ENCODE measurements at places on chromosomes 4 and X.

DNA sequence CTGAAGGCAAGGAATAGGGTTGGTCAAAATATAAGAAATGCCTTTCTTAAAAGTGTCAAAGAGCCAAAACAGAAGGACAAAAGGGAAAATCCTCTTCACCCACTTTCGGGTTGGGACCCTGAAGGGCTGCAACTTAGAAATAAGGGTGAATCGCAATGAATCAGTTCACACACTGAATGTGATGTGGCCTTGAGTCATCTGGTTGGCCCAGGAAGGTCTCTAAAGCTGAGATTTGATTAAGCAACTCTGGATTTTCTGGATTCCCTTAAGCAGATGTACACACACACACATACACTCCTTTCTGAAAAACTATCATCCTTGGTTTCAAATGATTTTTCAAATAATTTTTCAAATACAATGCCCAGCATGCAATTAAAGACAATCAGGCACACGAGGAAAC, 13.1 kb downstream of the TAB3 start:
- DNase-seq: peak; percentile 3

DNA sequence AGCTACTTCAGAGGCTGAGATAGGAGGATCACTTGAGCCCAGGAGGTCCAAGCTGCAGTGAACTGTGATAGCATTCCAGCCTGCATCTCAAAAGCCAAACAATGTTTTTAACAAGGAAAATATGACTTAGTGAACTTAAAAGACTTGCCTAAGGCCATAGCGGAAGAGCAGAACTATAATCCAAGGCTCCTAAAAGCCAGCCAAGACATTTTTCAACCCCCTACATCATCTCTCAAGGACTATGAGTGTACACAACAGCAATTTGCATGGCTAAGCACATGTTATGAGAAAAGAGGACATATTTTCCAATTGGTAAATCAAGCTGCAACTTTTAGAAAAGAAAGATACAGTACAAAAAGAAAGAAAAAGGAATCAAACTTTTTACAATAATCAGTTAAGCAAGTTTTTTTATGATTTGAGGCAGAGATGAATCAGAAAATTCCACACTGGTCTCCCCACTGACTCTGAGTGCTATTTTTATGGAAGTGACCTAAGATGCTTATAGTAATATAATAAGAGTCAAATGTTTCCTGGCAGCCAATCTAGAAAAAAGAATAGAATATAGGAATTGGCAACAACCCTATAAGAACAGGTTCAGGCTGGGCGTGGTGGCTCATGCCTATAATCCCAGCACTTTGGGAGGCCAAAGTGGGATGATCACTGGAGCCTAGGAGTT, 9.8 kb upstream of the ACOT9 start:
- no peak for DNase-seq

DNA sequence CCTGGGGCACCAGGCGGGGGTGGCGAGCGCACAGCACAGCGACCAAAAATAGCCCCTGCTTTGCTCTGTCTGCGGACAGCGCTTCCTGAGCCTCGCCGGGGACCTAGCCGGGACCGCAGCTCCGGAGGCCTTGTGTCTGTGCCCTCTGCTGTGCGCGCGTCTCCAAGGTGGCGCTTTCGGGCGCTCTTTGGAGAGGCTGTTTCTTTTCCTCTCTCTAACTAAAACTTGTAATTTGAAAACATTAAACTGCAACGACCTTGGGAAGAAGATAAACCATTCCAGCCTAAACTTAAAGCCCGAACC, 3.4 kb downstream of the ARX start:
- no peak for DNase-seq

GRCh38 chrX:48713847-48714246, 17.3 kb downstream of the SUV39H1 start:
- no peak for DNase-seq

- no peak for DNase-seq
These were observed 162.8 kb downstream of the ARHGAP24 start for GRCh38 chr4:85637778-85638177.

DNA sequence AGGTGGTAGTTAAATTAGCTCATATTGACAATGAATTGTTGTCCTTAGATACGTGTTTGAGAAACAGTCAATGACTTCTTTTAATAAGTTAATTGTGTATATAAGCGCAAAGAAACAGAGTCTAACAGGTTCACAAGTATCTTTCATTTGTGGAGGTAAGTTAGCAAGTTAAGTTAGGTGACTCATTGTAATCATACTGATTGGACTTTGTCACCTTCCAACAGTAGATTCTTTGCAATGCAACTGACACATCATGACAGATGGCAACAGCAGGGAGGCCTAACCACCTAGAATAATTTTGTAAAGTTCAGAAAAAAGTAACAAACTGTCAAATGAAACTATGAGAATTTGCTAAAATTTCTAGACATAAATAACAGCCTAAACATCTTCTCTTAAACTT, 207.6 kb upstream of the PITX2 start:
- DNase-seq: no peak

GRCh38 chr4:19831644-19832285, 419.9 kb upstream of the SLIT2 start:
- DNase-seq: no peak

DNA sequence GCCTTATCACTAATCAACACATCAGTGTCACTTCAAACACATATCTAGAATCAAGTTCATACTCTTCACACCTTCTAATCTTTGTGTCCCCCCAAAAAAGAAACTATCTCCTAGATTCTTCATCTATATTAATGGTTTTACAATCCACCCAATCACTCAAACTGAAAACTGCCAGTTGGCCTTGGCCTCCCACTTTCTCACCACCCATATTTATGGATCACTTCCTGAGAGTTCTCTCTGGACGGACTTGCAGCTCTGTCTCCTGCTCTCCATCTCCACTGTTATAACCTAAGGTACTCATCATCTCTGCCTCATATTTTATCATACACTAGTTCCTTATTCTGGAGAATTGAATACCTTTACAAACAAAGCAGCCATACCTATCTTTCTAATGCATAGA, 106.1 kb upstream of the ATOH1 start:
- no peak for DNase-seq

DNA sequence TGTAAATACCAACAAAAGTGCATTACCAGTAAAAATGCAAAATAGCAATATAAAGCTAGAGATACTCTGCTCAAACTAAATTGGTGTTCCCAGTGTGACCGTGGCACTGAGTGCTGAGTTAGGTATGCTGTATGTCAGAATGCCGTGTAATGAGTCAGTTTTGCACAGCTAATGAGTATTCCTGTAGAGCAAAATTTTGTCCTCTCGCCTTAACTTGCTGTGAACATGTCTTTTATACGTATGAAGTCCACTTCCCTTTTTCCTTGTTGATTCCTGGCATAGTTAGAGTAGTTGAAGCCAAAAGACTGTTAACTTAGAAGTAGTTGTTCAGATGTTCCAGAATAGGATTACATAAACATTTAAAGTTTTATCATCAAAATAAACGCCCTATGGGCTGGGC, 11.5 kb downstream of the DCLK2 start:
- no peak for DNase-seq

DNA sequence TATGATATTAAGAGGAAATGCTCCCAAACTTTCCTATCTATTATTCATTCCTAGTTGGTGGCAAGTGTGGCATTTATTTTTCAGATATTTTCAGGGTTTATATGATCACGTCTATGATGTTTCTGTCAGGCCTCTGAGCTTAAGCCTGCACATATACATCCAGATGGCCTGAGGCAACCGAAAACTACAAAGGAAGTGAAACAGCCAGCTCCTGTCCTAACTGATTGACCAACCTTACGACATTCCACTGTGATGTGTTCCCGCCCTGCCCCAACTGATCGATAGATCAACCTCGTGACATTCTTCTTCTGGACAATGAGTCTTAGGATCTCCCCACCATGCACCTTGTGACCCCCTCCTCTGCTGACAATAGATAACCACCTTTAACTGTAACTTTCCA, 67.6 kb upstream of the CTSO start:
- DNase-seq: no peak

GRCh38 chr4:42653626-42654560, 3.0 kb downstream of the ATP8A1 start:
- DNase-seq: no peak

DNA sequence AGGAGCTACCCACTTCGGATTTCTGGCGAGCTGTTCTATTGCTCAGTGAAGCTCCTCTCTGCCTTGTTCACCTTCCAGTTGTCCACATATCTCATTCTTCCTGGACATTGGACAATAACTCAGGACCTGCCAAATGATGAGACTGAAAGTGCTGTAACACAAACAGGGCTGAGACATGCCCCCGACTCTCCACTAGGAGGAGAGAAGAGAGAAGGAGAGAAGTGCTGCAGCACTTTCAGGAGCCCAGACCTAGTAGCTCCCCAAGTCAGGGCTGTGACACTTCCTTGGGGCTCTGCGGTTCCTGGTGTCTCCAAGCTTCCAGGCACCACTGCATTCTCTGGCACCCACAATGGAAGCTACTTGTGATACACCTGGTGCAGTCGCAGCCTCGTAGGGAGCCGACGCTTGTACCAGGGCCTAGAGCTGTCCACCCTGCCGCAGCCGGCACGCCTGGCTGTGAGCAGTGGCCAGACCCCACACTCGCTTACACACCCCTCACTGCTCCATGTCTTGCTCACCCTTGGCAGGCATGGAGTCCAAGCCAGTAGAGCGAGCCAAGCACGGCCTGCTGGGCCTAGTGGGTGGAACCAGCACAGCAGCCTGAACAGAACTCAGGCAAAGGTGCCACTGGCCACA, 234.9 kb downstream of the TECRL start:
- no peak for DNase-seq

- DNase-seq: no peak
These were observed 11.8 kb upstream of the FGF13 start for GRCh38 chrX:138723301-138723700.

- no peak for DNase-seq
These were observed 32.5 kb downstream of the AFAP1 start for GRCh38 chr4:7907142-7907541.

- DNase-seq: no peak
These were observed 1216.1 kb downstream of the FSTL5 start for GRCh38 chr4:160947653-160948052.

DNA sequence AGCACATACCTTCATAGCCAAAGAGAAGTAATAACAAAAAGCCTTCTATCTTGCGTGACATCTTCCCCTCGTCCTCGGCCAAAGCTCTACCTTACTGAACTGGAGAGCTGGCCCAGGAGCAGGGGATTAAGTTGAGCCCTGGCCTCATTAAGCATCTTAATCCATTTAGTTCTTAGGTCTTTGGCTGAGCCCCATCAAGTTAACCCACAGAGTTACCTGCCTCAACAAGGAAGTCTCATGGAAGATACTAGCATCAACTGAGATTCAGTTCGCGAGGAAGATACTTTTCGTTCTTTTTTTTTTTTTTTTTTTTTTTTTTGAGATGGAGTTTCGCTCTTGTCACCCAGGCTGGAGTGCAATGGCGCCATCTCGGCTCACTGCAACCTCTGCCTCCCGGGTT, at the start of gene RS1:
RS1 (minus strand) TSS at position 101 of the 400 bp plus-strand sequence; CDS start at position 61, 40 bp downstream.
- no peak for DNase-seq

DNA sequence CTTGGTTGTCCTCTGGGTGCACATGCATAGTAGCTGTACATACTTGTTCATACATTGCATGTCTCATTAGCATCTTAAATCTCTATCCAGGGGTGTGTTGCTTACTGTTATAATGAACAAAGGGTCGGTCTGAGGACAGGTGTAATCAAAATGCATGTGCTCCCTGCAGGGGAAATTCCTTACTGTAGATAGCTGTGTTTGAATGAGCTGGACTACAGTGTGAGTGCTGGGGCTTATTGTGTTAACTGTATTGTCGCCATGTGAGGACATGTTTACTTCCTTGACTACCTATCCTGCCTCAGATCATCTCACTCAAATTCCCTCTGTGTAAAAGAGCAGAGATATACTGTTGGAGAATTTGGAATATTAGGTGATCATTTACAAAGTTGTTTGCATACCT, 98.7 kb downstream of the KLHL34 start:
- no peak for DNase-seq

GRCh38 chr4:75542824-75543223, 13.0 kb upstream of the ODAPH start:
- DNase-seq: no peak

- no peak for DNase-seq
These were observed 32.1 kb upstream of the GTPBP6 start for GRCh38 chrX:350534-351323.

DNA sequence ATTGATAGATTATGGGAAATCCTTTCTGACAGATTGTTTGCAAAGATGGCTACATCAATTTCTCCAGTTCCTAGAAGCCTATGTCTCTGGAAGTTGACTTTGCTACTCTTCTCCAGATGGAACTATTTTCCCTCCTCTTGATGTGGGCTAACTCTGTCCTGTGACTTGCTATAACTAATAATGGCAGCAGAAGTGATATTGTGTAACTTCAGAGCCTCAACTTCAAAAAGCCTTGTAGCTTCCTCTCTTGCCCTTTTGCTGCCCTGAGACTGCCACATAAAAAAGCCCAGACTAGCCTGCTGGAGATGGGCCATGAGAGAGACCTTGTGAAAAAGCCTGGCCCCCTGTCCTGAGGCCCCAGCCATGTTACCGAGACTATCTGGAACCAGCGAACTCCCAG, 210.7 kb upstream of the SLC7A11 start:
- no peak for DNase-seq

- DNase-seq: no peak
These were observed 1.1 kb downstream of the XIAP start for GRCh38 chrX:123860983-123861382.

- no peak for DNase-seq
These were observed 16.5 kb downstream of the PDLIM5 start for GRCh38 chr4:94468093-94468769.

GRCh38 chr4:174654634-174655033, 132.3 kb upstream of the HPGD start:
- no peak for DNase-seq

DNA sequence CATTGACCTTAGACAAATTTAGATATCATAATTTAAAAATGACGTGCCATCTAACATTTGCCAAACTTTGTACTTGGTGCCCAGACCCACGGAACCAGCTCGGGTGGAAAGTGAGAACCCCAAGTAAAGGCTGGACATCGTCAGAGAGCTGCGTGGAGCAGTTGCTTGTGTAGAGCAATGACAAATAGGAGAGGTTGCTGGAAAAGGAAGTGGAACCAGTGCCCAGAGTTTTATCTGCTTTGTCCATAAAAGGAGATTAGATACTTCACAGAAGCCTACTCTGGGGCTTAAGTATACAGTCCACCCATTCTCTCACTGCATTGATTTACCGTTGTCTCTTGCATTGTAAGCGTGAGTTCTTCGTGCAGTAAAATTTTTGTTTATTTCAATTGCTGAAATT, 5.4 kb upstream of the TBC1D1 start:
- DNase-seq: no peak

DNA sequence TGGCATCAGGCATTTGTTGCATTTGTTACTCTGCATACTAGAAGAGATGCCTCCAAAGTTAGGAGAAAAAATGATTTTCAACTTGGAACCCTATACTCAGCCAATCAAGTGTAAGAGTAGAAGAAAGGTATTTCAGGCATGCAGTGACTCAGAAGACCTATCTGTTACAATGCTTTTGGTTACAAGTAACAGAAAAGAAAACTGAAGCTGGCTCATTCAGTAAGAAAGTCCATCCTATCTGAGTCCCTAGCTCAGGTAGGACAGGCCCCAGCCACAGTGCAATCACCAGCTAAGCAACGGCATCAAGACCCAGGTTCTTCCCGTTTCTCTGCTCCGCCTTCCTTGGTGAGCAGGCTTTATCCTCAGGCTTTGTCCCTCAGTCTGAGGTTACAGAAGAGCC, 23.3 kb downstream of the MECP2 start:
- DNase-seq: no peak
